ENCODE measurements at places on chromosomes 3 and 15.

DNA sequence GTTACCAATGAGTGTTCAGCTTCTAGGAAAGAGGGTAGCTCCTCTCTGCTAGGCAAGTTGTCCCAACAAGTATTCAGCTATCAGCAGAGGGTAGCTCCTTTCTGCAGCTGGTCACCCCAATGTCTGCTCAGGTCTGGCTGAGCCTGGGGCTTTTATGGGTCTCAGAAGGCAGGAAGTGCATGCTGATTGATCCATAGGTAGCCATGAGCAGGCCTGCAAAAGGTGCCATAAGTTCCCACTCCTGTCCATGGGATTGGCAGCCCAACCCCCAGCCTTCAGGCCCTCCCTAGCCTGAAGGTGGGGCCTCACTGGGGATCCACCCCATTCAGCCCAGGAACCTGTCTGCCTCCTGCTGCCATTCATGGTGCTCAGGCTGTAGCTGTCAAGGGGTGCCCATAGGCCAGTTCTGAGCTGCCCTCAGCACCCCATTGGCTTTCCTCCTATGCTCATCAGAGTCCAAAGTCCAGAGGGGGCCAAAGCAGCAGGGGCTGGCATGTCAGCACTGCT, 34.6 kb upstream of the DNAJC13 start:
- no peak for DNase-seq

GRCh38 chr3:154517404-154517803, 87.4 kb upstream of the GPR149 start:
- peak; percentile 6 for DNase-seq

GRCh38 chr3:29906906-29907305, 626.0 kb downstream of the RBMS3 start:
- no peak for DNase-seq

- DNase-seq = no peak
Observed at GRCh38 chr3:22928216-22929110, 274.7 kb upstream of the UBE2E2 start.

Data from foreskin keratinocyte (primary cell).